ENCODE measurements at places on chromosomes 3 and 15.
A peak's percentile ranks its signal among the peaks of the same experiment; 100 is the strongest.

GRCh38 chr15:61830536-61831330, 229.5 kb downstream of the VPS13C start:
- no peak for DNase-seq

- DNase-seq = peak; percentile 48
Observed at GRCh38 chr15:84749111-84749991, 959 bp downstream of the ZNF592 start.

GRCh38 chr3:170418422-170419398, at the start of gene CLDN11:
TSS of gene CLDN11 (plus strand) at chr3:170418868. CDS start at chr3:170419067, 199 bp downstream.
- no peak for DNase-seq

- no peak for DNase-seq
Observed at GRCh38 chr3:141093397-141093796, 42.2 kb downstream of the SPSB4 start.

- no peak for DNase-seq
Observed at GRCh38 chr15:65512807-65513416, 4.6 kb downstream of the DPP8 start.

GRCh38 chr3:38116471-38117162, 20.3 kb downstream of the ACAA1 start:
- DNase-seq = no peak

DNA sequence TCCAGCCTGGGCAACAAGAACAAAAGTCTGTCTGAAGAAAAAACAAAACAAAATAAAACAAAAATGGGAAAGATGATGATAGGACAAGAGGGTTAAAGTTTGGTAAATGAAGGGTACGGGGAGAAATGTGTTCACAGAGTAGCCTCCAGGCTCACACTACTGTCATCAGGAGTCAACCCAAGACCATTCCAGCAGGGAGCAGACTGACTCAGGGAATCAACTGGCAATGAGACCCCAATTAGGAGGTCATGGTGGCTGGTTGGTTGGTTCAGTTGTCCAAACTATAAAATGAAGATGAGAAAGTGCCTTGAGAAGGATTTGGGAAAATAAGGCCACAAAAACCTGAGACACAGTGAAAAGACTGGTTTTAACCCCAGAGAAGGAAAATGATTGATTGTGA, 51.8 kb downstream of the KLHL6 start:
- DNase-seq = no peak

- no peak for DNase-seq
Observed at GRCh38 chr15:60477916-60478565, 901 bp downstream of the ICE2 start.

DNA sequence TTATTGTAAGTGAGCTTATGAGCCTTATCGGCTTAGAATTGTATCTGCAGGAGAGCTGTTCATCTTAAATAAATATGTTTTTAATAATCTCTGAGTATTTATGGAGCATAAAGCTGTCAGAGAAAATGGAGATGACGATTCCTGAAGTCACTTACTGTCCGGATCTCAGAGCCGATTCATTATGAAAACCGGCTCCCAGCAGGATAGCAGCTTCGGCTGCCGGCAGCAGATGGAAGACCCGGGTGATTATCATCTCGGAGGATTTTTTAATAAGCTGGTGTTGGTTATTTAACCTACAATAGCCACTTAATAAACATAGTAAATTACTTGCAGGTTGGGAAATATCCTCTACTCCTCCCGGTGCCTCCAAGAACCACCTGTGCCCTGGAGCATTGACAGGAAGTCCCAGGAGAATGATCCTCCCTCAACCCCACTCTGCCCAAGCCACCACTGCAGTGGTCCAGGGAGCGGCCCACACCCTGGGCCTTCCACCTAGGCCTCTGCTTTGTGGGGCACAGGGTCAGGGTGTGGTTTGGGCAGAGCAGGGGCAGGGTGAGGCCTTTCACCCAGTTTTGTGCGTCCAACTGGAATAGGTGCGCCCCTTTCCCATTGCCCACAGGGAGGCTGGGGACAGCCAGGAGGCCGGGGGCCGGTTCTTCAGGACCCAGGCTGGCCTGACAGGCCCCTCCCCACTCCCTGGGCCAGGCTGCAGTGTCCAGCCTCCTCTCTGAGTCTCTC, 42.2 kb upstream of the PRR23E start:
- no peak for DNase-seq

DNA sequence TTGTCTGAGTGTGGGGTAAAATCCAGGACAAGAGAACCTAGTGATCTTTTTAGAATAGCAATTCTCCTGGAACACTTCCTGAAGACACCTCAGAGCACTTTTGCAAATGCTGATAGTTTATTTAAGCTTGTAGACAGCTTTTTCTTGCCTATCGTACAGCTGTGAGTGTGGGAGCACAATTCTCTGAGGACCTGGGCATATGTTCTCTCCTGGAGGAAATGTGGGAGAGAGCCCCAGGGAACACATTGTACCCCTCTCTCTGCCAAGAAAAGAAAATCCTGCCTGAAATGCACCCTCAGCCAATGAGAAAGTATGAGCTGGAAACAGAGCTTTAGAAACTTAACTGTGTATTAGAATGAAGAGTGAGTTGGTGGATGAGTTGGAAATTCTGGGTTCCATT, 308.3 kb upstream of the SEMA6D start:
- no peak for DNase-seq

- DNase-seq = no peak
Observed at GRCh38 chr3:123112232-123112631, 45.4 kb downstream of the PDIA5 start.

DNA sequence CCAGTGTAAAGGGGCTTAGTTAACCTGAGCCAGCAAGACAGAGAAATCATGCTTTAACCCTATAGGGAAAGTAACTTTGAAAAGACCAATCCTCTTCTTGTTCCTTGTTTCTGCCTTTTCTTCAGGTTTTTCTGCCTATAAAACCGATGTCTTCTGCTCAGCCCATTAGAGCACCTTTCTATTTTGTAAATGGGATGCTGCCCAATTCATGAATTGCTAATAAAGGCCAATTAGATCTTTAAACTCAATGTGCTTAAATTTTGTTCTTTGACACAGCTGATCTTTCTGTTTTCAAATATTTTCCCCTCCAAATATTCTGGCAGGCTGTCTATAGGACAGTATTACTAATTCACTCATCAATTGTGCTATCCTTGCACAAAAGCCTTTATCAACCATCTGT, 33.8 kb upstream of the SPTSSB start:
- DNase-seq = no peak

DNA sequence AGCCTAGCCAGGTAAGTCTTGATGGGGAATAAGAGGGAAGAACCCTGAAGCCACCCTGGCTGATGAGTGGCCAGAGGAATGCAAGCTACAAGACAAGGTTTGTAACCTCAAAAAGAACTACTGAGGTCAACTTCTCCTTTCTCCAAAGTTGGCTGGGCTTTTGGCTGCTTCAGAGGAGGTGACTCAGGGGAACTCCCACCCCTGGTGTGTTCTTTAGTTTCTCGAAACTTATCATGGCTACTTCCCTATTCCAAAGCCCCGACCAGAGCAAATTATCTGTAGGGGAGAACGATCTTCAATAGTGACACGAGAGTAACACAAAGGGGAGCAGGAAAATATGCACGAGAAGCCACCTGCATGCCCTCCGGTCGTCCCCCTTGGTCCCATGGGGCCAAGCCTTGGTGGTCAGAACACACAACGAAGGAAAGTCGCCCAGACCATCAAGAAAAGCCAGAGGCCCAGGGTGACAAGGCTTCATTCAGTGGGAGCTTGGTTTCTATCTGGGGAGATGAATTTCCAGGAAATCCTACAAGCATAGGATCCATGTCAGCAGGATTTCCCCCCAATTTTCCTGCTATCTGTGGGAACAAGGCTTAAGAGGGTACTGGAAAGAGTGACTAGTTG, 6.5 kb upstream of the BCL2A1 start:
- no peak for DNase-seq

DNA sequence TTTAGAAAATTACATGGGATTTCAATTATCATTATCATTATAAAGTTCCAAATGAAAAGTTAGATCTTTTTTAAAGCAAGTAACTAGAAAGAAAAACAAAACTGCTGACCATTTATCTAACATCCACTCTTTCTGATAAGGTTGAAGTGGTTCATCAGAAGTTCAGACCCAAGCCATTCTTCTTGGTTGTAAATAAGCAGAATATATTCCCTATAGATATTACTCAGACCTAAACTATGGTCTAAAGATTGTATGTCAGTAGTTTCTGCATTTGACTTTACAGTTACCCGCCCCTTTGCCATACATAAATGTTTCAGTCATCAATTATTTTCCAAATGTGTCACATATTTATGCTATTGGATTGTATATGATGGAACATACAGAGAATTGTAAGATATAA, 136.7 kb downstream of the PLOD2 start:
- DNase-seq = no peak

DNA sequence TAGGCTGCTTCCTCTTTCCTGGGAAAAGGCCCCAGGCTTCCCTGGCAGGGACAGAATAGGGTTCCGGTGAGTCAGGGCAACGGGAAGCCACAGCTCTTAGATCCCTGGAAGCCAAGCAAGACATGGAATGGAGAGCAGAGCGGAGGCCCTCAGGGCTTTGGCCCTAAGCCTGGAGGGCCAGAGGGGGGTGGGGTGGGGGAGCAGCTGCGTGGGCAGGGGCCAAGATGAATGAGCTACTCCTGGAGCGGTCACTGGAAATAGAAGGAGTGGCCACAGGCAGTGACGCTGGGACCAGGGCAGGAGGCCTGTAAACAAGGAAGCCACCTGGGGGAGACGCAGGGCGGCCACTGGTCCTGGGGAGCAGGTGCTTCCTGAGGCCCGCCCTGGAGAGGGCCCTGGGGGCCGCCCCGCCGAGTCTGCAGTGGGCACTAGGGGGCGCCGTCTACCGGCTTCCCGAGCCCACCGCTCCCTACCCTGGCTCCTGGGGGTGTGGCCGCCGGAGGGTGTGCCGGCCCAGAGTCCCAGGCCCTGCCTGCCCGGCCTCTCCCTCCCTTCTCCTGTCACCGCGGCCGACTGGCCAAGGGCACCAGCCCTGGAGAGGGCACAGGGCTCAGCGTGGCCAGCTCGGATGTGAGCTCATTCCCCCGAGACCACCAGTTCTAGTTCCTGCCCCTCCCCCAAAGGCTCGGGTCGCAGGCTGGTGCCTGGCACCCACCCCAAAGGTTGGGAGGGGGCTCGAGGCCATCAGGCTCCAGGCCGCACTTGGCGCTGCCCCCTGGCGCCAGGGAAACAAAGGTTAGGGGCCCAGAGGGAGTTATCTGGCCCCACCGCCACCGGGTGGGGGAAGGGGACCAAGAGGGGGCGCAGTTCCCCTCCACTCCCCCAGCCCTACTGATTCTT, 12.1 kb downstream of the VPS18 start:
- peak; percentile 78 for DNase-seq

- DNase-seq = no peak
Observed at GRCh38 chr3:168165390-168166269, 69.9 kb upstream of the GOLIM4 start.

- no peak for DNase-seq
Observed at GRCh38 chr3:28850186-28850585, 430.7 kb upstream of the RBMS3 start.

DNA sequence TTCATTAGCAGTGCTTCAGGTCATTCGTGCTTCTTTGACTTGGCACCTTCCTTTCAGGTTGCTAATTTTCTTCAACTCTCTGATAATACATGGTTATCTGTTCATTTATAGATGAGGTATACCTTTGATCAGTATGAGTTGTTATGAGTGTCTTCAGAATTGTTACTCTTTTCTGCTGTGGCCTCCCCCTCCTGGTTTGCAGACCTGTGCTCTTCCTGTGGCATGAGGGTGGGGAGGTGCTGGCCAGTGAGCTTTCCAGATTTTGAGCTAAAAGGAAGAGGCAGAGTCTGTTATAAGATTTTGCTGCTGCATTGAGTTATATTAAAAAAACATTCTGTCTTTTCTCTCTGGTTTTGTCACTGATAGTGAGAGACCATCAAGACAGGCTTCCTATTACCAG, 30.8 kb upstream of the GOLGA6L9 start:
- DNase-seq = no peak

- no peak for DNase-seq
Observed at GRCh38 chr3:39917065-39917773, 107.8 kb downstream of the MYRIP start.
